Large intestine (tissue), 12 donors: ENCODE measurements at places on chromosomes 12 and 14. TPM values are rescaled to one million over a fixed set of nuclear protein-coding genes. Genes with fewer than 3 reads are reported as not detected.

ALDH2 gene
- 100 TPM for polyA plus RNA-seq

CNOT2 gene
- 80.2 TPM for polyA plus RNA-seq

CAPZA3 gene
- 0.04 TPM for polyA plus RNA-seq

GRCh38 chr14:103158688-103159087 is 35.4 kb downstream of the TNFAIP2 start:
- H3K27ac ChIP-seq, result no peak overlapping the region
- H3K4me1 ChIP-seq, result no peaks in the 10 kb centered on the region
- H3K27me3 ChIP-seq, result peaks cover 2% of the 10 kb centered on the region
- DNase-seq, result no peak

DNA sequence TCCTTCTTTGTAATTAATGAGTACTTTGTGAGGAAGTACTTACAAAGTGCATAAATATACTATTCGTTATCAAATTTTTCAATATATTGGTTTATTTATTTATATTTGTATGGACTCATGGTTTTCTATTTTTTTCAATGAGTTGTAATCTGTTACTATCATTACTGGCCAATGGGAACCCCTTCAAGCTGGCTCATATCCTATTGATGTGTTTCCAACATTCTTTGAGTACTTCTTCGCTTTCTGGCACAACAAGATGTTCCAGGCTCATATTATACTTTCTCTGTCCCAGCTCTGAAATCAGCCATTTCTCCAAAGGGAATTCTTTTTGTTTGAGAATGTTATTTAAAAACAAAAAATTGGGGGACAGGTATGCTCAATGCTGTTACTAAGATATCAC is 17.5 kb downstream of the YBX3 start:
- H3K36me3 ChIP-seq, result peaks cover 72% of the 10 kb centered on the region
- no peaks in the 10 kb centered on the region for H3K4me1 ChIP-seq
- H3K4me3 ChIP-seq, result no peak overlapping the region
- DNase-seq, result no peak
- H3K27me3 ChIP-seq, result no peaks in the 10 kb centered on the region

DNA sequence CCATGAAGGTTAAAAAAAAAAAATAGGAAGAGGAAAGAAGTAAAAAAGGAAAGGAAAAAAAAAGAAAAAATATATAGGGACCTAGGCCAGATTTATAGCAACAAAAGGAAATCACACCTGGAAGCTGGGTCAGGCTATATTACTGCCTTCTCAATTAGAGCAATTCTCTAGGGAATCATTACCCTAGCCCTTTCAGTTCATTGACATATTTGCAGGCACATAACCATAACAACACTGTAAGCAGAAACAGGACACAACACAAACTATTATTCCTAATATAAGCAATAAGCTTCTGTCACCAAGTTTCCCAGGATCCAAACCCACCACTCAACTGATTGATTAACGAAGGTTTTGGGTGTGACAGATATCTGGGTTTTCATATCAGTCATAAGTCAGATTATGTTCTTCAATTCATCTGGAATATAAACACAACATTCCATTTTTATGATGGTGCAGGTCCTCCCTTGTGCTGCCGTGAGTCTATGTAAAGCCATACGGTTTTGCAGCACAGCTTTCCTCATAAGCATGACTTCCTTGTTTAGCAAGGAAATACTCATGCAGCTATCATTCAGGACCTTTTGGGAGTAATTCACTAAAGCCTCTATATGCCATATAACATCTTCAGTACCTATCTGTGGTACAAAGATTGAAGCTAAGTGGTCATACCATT is 4.2 kb downstream of the PCNX4 start:
- no peak for DNase-seq
- no peaks in the 10 kb centered on the region for H3K27me3 ChIP-seq
- no peak overlapping the region for H3K27ac ChIP-seq
- H3K4me1 ChIP-seq, result peaks cover 20% of the 10 kb centered on the region

- no peaks in the 10 kb centered on the region for H3K36me3 ChIP-seq
- no peak for DNase-seq
- peaks cover 4% of the 10 kb centered on the region for H3K27me3 ChIP-seq
- no peak overlapping the region for H3K27ac ChIP-seq
- H3K4me1 ChIP-seq, result no peaks in the 10 kb centered on the region
- no peak overlapping the region for H3K4me3 ChIP-seq
These were observed 11.6 kb upstream of the SPTB start for GRCh38 chr14:64891173-64891838.

DNA sequence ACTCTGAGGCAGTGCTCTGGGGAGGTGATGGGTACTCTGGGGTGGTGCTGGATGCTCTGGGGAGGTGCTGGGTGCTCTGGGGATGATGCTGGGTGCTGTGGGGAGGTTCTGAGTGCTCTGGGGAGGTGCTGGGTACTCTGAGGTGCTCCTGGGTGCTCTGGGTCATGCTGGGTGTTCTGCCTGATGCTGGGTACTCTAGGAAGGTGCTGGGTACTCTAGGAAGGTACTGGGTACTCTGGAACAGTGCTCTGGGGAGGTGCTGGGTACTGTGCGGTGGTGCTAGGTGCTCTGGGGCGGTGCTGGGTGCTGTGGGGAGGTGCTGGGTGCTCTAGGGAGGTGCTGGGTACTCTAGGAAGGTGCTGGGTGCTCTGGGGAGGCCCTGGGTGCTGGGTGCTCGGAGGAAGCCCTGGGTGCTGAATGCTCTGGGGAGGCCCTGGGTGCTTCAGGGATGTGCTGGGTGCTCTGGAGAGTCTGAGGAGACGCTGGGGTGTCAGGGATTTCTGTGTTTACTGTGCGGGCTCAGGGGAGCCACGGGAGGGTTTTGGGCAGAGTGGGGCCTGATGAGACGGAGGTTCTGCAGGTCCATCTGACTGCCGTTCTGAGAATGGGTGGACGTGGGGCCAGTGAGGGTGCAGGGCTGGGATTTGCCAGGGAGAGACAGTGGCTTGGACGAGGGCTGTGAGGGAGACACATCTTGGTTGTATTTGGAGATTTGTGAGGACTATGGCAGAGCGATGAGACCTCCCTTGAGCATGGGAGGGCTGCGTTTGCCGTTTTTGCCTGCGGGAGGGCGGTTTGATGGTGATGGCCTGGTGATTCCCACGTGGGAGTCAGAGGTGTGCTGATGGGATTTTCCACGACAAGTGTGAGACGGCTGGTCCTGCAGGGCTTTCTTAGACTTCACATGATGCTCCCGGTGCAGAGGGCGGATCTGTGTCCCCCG is 30.0 kb downstream of the MMP17 start:
- peaks cover 21% of the 10 kb centered on the region for H3K27me3 ChIP-seq
- peaks cover 23% of the 10 kb centered on the region for H3K4me1 ChIP-seq
- no peak overlapping the region for H3K27ac ChIP-seq
- H3K4me3 ChIP-seq, result no peak overlapping the region
- no peaks in the 10 kb centered on the region for H3K36me3 ChIP-seq

- no peaks in the 10 kb centered on the region for H3K36me3 ChIP-seq
- peaks cover 40% of the 10 kb centered on the region for H3K27me3 ChIP-seq
- H3K27ac ChIP-seq, result peak overlapping the region; percentile 20
These were observed 1.2 kb downstream of the PTGER2 start for GRCh38 chr14:52315355-52315718.

GRCh38 chr12:92504594-92504981 is 198.2 kb upstream of the PLEKHG7 start:
- no peaks in the 10 kb centered on the region for H3K36me3 ChIP-seq
- DNase-seq, result no peak
